ENCODE measurements at places on chromosomes 6 and 20.

GRCh38 chr6:135163440-135163738 lies 17.7 kb upstream of the MYB start:
- DNase-seq, result no peak

GRCh38 chr6:45009576-45009975 lies 318.6 kb upstream of the RUNX2 start:
- no peak for DNase-seq

DNA sequence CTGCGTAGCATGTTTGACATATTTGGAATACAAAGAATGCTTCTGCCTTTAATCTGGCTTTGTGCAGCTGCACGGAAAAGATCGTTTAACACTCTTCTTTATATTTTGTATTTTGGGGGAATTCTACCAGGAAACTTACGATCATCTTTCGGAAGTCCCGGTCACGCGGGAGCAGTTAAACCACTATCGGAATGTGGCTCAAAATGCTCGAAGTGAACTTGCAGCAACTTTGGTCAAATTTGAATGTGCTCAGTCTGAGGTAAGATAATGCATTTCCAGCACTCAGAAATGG lies 42.3 kb downstream of the CCDC170 start:
- DNase-seq, result no peak

DNA sequence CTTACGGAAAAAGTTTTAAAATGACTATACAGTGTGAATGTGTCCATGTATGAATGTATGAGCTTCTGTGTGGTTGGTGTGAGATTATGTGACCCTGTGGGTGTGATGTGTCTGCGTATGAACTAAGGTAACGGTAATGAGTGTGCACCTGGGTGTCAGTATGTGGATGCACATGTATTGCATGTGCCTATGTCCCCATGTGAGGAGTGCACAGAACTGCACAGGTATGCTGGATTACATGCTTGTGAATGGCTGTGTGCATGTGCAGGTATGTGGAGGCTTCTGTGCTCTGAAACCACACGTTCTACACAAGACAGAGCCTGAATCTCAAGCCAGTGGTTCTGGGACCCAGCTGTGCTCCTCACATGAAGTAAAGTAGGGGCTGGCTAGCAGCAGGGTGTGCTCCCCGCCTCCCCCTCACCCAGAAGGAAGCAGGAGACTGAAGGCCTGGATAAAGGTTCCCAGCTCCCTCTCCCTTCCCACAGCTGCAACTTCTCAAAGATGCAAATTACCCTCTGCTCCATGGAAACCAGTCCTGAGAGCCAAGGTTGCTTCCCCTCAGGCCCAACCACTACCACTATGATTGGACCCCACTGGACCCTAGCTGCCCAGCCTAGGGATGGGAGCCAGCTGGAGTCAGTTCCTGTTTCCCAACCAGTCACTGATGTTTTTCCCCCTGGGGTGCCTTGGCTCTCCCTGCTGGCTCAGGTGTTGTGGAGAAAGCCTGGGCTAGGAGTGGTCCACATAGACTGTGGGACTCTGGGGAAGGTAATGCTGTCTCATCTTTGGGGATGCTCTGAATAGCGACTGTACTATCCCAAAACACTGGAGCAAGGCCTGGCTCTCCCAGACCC lies 24.8 kb upstream of the SPDEF start:
- DNase-seq, result no peak

DNA sequence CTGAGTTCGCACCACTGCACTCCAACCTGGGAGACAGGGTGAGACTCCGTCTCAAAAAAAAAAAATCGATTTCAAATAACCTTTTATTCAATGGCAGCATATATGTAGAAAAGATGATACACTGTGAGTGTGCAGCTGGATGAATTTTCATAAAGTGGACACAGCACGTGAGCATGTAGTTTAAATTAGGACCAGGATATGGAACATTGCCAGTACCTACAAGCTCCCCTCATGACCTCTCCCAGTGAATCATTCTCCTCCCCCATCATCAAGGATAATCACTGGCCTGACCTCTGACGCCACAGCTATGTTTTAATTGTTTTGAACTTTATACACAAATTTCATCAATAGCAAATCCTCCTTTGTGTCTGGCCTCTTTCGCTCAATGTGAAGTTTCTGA lies 53.8 kb upstream of the HDAC2 start:
- no peak for DNase-seq

- no peak for DNase-seq
Measured at GRCh38 chr6:165985806-165986299, 181.8 kb downstream of the TBXT start.

DNA sequence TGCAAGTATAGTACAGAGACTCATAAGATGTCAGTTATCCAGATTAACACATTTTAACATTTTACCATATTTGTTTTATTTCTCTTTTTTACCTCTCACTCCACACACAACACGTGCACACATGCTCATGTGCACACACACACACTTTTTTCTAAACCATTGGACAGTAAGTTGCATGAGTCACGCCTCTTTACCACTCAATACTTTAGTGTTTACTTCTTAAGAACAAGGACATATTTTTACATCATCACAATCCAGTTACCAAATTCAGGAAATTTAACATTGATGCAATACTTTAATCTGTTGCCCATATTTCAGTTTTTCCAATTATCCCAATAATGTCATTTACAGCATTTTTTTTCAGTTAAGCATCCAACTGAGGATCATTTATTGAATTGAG lies 109.0 kb downstream of the RIN2 start:
- DNase-seq, result no peak

DNA sequence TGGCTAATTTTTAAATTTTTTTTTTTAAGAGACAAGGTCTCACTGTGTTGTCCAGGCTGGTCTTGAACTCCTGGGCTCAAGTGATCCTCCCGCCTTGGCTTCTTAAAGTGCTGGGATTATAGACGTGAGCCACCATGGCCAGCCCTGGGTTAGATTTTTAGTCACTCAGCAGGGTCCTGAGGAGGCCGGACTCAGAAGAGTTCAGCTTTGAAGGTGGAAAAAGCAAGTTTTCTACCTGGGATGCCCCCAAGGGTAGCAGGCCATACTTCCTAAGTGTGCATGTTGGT lies 44.2 kb downstream of the FGD2 start:
- DNase-seq, result no peak

GRCh38 chr6:75418233-75418632 lies 75.4 kb downstream of the FILIP1 start:
- DNase-seq, result no peak

DNA sequence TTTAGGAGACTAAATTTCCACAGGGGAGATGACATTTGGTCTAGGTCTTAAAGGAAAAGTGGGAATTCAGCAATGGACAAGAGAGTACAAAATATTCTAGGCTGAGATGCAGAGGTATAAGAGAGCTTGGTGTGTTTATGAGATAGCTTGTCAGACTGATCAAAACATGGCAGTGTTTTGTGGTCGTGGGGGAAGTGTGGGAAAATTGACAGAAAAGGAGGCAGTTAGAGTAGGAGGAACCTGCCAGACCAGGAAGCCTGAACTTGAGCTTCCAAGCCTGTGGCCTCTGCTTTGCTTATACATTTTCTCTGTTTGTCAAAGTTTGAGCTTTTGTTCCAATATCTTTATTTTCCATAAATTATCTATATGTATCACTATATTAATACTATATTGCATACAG lies 69.5 kb upstream of the MAP3K7 start:
- DNase-seq, result no peak

DNA sequence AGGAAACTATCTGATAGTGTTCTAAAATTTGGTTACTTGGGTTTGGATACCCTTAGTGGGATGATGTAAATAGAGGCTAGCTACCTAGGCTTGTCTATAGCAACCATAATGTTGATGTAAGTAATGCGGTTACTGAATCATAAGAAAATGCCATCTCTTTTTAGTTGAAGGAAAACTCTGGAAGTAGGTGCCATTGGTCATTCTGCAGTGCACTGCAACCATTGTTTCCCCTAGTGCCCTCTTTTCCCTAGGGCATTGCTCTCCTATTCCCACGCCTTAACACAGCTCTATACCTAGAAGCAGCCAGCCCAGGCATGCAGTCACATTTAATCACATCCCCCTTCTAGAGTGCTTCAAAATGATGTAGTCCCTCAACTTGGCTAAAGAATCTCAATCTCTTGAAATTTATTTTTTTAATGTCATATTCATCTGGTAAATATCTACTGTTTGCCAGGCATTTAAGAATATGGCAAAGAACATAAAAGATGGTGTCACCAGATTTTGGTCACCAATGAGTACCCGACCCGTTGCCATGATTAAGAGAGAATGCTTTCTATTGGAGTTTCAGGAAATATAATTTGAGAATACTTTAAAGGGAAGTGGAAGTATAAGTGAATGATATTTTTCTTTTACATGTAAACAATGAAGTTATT lies 10.4 kb downstream of the LOC128125822 start:
- no peak for DNase-seq

DNA sequence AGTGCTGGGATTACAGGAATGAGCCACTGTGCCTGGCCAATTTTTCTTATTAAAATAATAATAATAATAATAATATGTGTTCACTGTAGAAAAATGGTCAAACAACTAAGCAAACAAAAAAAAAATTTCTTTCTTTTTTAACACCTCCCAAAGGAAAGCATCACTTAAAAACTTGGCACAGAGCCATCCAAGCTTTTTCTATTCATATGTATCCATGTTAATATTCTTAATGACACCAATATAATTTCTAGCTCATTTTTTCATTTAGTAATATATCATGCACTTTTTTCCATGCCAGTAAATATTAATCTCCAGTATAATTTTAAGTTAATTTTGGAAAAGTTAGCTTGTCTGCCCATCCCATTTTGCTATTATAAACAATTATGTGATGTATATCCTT lies 101.8 kb downstream of the MBOAT1 start:
- DNase-seq, result no peak

GRCh38 chr20:52191132-52191915 lies at the start of gene ZFP64:
ZFP64 (minus strand) TSS chr20:52191779; CDS start chr20:52191636, 143 bp downstream.
- DNase-seq, result peak; percentile 63

DNA sequence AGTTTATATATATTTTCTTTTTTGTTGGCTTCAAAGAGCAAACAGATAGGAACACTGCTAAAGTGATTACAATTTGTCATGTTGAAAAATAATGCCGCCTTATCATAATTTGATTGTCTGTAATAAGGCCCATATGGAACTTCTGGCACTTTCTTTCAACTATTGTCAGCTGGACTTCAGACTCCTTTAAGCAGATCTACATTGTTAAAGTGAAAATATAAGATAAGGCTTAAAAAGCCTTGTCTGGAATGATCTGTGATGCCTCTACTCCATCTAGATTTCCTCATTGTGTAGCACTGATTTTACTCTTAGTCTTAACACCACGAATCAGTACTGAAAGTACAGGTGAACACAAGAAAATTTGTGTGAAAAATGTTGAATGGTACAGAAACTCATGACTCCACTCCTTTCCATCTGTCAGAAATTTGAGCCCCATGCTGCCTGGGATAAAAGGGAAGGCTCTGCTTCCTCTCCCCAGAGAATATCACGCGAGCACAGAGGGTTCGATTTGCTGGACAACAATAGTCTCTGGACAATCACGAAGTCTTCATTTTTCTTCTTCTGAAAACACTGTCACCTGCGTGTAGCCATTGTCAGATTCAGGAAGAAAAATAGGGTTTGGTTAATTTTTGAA lies 56.0 kb downstream of the BCAS1 start:
- no peak for DNase-seq

DNA sequence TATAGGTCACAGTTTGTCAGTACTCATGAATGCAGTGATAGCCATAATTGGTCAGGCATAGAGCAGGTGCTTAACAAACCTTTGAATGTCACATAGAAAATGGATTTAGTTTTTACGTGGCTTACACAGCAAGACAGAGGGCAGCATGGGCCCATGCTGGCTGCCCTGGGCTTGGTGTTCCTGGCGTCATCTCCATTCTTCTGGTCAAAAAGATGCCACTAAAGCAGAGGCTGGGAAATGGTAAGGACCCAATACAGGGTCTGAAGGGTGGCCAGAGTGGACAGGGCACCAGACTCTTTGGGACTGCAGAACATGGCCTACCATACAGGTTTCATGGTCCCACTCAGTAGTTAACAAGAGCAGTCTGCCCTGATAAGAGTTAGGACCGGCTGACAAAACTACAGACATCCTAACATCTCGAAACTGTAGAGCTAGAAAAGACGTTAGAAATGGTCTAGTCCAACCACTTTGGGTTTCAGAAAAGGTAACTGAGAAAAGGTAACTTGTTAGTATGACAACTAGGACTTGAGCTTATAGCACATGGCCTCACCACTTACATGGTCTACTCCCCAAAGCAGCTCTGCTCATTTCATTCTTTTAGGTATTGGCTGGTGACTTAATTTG lies 22.6 kb downstream of the HEBP2 start:
- no peak for DNase-seq

GRCh38 chr6:13538084-13538483 lies 36.3 kb upstream of the SIRT5 start:
- DNase-seq, result no peak

DNA sequence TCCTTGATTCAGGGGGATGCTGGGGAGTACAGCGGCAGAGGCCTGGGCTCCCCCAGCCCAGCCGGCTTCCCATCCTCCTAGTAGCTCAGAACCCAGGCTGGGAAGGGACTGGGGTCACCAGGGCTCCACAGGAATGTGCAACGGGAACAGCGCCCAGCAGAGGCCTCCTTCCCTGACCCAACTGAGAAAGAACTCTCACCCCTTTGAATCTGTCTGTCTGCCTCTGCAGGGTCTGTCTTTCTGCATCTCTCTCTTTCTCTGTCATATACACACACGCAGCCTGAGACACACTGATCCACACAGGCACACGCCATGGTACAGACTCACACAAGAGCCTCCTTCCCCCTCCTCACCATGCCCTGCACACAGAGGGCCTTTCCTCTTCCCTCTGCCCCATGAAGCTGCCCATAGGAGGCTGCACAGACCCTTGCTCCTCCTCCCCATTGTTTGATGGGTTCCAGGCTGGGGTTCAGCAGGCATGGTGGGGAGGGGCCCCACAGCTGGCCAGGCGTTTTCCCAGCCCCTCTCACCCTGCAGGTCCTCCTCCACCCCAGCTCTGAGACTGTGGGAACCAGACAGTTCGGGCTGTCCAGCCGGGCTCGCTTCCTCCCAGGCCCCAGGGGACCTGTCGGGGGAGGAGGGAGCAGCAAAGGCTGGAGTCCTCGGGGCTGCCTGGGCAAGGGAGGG lies 2.8 kb downstream of the FOXS1 start:
- no peak for DNase-seq

DNA sequence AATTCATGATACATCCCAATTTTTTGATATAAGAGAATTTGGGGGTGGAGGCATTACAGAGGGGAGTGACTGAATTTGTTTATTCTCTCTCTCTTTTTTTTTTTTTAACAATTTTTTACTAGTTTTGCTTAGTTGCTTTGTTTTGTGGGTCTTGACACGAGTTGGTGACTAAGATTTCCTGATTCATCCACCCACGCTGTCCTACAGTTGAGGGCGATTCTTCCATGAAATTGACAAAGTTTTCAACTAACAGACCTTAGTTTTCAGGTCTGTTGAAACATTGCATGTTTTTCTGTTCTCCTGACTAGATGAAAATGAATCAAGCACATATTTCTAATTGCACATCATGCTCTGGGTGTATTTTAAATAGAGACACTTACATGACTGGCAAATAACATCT lies 613.8 kb downstream of the TFAP2B start:
- DNase-seq, result no peak

GRCh38 chr6:35046103-35046502 lies 95.0 kb downstream of the TCP11 start:
- DNase-seq, result no peak

- no peak for DNase-seq
Measured at GRCh38 chr6:74128536-74128935, 432.5 kb downstream of the CD109 start.

- no peak for DNase-seq
Measured at GRCh38 chr6:24851086-24851485, 52.4 kb upstream of the ARMH2 start.

GRCh38 chr6:136586295-136586694 lies 36.1 kb upstream of the MAP7 start:
- DNase-seq, result no peak

- no peak for DNase-seq
Measured at GRCh38 chr6:165308926-165309731, at the start of gene C6orf118. C6orf118 (minus strand) TSS chr6:165309605; CDS start chr6:165309586, 19 bp downstream.

GRCh38 chr6:16238963-16239797 lies 793 bp downstream of the GMPR start:
- DNase-seq, result peak; percentile 10
